ENCODE measurements at places on chromosomes 4 and X.

- DNase-seq: no peak
Measured at GRCh38 chrX:72297953-72298730, 7.6 kb downstream of the CITED1 start.

- no peak for DNase-seq
Measured at GRCh38 chr4:101967697-101968346, 177.3 kb downstream of the BANK1 start.

DNA sequence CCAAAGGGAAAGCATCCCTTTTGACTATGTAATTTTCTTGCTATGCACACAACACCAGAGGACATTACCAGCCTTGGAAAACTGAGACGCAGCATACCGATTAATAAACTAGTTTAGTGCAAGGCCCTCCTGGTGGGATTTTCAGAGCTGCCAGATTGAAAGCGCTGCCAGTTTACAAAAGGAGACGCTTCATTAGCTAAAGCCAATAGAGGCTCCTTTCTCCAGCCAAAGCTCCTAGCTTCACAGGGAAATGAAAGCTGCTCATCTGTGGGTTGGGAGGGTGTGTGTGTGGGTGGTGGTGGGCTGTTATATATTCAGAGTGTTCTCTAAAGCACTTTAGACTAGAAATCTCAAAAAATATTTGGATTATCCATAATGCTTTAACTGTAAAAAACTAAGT is 32.4 kb downstream of the SPANXN4 start:
- no peak for DNase-seq

DNA sequence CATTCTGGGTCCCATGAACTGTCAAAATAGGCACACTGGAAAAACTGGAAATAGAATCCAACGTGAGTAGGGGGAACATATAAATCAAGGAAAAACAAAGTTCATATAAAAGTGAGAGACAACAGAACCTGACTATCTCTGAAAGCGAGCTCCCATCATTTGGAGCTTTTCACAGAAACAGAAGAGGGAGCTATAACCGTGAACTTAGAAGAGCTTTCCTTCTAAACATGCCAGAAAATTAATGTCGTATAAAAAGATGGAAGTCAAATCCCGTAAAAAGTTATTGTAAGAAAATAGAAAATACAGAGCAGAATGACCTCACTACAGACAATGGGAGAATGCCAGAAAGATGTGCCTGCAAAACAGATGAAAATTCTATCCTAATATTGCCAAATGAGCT is 23.9 kb upstream of the HSD17B10 start:
- no peak for DNase-seq

Data from CD4-positive, alpha-beta T cell treated with Interferon gamma for 1 hour (primary cell).